ENCODE measurements at places on chromosomes 6 and 20.

- DNase-seq, result no peak
These were observed at the start of gene HSPA12B for GRCh38 chr20:3732327-3733118. HSPA12B (plus strand) TSS chr20:3732685; CDS start chr20:3738675, 5,990 bp downstream.

DNA sequence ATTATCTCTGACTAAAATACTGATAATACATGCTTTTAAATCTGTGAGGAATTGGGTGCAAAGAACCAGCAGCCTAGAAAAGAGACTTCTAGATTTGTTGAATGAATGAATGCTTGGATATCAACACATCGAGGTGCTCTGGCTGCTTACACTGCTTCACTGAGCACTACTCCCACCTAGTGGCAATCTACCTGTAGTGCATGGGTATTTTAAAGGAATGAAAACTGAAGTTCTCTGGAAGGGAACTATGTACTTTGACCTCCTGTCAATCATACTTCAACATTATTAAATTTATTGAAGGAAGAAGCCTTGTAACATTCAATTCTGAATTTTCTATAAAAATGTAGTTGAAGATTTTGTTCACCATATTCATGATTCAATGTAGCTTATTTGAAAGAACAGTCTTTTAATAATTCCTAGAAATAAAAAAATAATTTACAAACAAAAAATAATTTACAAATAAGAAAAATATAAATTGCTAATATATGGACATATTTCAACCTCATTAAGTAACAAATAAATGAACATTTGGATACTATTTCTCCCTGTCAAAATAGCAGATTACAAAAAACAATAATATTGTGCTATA is 111.2 kb upstream of the MMS22L start:
- DNase-seq, result no peak

- no peak for DNase-seq
These were observed 162.4 kb downstream of the CD109 start for GRCh38 chr6:73858376-73858775.

- no peak for DNase-seq
These were observed 71.4 kb upstream of the MYLIP start for GRCh38 chr6:16057446-16057845.

DNA sequence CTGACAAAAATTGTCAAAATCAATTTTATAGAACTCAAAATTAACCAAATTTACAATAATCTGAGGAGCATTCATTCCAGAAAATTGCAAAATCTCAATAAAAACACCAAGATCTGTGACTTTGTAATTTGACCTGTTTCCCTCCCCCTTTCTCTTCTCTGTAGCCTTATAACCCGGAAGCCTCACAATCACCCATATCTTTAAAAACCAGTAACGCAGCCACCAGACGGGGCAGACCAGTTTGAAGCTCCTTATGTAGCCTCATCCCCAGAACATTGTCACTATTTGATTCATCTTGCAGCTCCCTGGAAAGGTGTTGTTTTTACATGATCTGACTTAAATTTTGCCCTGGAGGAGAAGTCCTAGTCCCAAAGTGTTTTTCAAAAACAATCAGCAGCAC is 27.5 kb upstream of the TGM6 start:
- no peak for DNase-seq

DNA sequence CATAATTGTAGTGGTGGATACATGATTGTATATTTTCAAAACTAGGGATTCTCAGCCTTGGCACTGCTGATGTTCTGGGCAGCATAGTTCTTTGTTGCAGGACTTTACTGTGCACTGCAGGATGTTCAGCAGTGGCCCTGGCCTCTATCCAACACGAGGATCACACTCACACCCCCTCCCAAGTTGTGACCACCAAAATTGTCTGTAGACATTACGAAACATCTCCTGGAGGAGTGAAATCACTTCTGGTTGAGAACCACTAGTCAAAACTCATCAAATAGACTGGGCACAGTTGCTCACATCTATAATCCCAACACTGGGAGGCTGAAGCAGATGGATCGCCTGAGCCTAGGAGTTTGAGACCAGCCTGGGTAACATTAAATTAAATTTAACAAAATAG is 123.1 kb upstream of the CDYL start:
- DNase-seq, result no peak

DNA sequence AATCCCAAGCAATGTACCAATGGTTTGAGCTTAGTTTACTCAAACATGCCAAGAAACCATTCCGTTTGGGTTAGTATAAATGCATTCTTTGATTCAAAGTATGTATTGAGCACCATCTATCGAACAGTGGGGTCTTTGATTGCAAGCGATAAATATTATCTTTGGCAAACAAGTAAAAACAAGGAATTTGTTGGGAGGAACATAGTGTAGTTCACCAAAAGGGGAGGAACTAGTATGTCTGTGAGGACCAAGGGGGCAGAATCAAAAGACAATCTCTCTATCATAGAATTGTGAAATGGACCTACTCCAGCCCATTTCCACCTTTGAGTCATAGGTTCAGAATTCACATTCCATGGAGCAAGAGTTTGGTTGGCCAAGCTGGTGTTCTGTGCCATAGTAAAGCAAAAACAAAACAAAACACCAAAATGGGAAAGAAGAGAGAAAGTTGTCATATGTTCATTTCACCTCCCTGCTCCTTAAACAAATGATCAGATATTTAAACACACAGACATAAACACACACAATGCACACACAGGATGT is 266.0 kb downstream of the TSHZ2 start:
- DNase-seq, result no peak

- DNase-seq, result no peak
These were observed 2.6 kb downstream of the NFKBIE start for GRCh38 chr6:44262467-44263353.

GRCh38 chr6:5481033-5481432 is 219.7 kb downstream of the FARS2 start:
- no peak for DNase-seq

DNA sequence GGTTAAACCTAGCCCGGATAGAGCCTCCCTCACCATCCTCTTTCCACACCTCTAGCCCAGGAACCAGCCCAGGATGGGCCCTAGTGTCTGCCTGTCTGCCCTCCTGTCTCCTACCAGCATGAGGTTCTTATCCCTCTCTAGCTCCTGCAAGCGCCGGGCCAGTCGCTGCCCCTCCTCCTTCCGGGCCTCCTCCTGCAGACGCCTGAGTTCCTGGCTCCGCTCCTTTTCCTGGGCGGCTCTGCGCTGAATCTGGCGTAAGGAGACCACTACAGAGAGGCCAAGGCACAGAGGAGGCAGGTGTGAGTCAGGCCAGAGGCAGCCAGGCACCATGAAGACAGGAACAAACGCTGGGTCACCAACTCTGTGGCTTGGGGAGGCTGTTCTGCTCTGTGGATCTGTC is 4.3 kb upstream of the PSORS1C2 start:
- no peak for DNase-seq

DNA sequence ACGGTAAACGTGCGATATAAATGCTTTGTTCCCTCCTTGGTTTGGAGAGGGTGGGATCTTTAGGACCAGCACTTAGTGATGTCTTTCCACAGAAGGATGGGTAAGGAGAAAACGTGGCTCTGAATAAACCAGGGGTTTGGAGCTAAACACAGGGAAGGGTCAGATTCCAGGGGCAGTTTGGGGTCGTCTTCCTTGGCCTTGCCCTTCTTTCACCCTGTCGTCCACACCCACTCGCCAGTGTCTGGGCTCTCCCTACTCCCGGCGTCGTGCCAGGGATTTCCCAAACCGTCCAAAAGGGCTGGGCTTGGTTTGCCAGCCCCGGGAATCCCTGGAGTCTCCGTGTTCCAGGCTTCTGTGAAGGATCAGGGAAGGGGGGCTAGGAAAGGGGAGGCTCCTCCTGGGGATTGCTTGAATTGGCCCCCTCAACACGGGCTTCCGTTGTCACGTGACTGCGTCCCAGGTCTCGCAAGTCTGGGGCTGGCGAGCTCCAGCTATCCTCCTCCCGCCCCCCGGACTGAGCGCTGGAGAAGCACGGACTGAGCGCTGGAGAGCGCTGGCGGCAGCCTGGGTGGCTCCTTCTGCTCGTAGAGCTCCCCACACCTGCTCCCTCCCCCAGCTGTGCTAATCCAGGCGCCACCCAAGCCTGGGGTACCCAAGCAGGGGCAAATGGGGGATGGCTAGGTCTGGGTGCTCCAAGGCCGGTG is 9.4 kb upstream of the ARMC12 start:
- no peak for DNase-seq

DNA sequence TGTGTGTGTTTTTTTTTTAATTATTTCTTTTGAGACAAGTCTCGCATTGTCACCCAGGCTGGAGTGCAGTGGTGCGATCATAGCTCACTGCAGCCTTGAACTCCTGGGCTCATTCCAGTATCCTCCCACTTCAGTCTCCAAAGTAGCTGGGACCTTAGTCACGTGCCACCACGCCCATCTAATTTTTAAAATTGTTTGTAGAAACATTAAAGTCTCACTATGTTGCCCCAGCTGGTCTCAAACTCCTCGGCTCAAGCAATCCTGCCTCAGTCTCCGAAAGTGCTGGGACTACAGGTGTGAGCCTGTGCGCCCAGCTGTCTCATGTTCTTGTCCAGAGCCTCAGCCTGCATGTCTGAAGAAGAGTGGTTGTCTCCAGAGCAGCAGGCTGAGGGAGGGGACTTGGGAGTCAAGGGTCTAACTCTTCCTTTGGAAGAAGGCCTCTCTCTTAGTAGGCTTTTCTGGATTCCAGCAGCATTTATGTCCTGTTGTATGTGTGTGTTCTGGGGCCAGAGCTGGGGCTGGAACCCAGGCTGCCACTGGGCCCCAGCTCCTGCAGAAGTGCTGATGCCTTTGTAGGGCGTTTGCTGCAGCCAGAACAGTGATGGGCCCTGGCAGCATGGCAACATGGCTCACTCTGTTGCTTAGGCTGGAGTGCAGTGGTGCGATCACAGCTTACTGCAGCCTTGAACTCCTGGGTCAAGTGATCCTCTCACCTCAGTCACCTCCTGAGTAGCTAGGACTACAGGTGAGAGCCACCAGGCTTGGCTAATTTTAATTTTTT is 5.4 kb downstream of the DNMT3B start:
- DNase-seq, result no peak

GRCh38 chr6:165047952-165048351 is 261.5 kb downstream of the C6orf118 start:
- no peak for DNase-seq

DNA sequence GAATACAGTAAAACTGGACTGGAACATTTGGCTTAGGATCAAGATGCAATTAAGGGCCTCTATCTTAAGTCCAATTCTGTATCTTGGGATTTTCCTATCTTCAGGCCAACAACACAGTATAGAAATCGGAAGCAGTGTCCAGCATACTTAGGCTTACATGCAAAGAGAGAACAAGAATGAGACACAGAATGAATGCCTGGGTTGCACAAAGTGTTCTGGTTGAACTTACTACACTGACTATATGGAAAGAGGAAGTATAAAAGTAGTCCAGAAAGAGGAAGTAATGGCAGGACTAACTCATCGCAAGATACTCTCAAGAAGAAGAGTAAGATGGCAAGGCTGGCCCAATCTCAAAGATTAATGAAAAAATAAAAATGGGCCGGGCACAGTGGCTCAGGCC is 87.6 kb downstream of the BTBD9 start:
- no peak for DNase-seq

- DNase-seq, result no peak
These were observed 1026.1 kb downstream of the KIF16B start for GRCh38 chr20:15547119-15547518.

GRCh38 chr6:170522565-170523183 is 30.4 kb downstream of the PSMB1 start:
- DNase-seq, result no peak

- no peak for DNase-seq
These were observed 65.0 kb upstream of the EEF1A1 start for GRCh38 chr6:73585566-73586415.

- no peak for DNase-seq
These were observed 24.0 kb upstream of the CCND3 start for GRCh38 chr6:41965429-41966213.

DNA sequence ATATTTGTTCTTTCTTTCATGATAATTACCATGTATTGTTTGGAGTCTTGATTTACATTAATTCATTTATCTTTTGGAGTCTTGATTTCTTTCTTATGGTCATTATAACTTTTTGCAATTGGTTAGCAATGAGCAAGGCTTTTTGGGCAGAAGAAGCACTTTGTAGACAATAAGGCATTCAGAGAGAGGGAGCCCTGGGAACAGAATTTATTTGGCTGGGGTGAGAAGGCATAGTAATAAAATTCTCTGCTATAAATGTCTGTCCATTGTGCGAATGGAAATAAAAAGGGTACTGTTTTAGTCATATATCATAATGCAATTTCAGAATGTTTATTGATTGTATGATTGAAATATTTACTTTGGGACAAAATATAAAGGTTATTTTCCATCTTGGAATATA is 147.0 kb downstream of the SLC35F1 start:
- no peak for DNase-seq

DNA sequence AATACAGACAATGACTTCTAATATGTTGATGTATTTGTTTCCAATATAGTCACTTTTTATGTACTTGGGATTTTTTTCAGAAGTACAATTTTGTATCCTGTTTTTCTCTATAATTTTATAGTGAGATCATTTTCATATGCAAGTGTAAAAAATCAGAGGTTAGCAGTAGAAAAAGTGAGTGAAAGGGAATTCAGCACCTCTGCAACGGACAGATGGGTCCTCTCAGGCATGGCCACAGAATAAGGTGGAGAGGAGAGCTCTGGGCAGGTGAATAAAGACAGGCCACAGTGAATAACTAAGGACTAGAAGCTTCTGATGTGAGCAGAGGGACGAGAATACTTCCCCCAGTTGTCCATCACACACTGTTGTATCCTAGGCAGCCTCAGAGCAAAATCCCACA is 210.1 kb upstream of the CNR1 start:
- no peak for DNase-seq

DNA sequence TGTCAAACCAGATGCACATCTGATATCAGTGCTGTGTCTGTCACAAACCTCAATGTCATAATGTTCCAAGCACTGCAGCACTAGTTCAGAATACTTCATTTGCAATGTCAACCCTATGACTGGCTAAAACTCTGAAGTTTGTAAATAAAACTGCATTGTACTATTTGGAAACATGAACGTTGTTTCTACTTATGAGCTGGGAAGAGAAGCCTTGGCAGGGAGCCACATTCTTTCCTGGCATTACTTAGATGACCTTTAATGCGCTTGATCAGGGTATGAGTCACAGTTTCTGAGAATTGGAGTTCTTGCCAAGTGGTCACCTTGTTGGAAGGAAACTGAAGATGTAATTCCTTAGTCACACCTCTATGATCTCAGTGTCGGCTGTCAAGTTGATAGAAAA is 664.8 kb upstream of the MMS22L start:
- DNase-seq, result no peak

- no peak for DNase-seq
These were observed 76.8 kb downstream of the NCOA7 start for GRCh38 chr6:125867483-125867942.

GRCh38 chr6:89364586-89364985 is 12.1 kb upstream of the UBE2J1 start:
- DNase-seq, result no peak

- no peak for DNase-seq
These were observed 13.7 kb upstream of the RTF2 start for GRCh38 chr20:56454754-56455153.

- no peak for DNase-seq
These were observed 175.7 kb downstream of the DLL1 start for GRCh38 chr6:170114956-170115855.

DNA sequence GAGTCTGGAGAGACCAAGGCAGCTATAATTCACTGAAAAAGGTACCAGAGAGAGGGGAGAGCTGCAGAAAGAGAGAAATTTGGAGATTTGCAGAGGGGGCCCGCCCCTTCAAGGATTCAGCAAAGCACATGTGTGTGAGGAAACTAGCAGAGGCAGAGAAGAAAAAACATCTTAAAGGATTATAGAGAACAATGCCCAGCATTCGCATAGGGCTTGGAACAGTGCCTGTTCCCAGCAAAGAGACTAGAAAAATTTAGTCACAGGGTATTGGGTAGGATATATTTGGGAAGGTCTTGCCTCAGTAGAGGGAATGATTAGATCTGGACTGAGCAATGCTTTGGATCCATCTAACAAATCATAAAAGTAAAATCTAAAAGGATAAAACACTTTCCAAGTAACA is 44.0 kb downstream of the SRPK1 start:
- no peak for DNase-seq

Data from stimulated activated CD8-positive, alpha-beta memory T cell treated with anti-CD3 and anti-CD28 coated beads, Interleukin-7, amount 100 ng/mL, for 48 hours (primary cell).